ENCODE measurements at places on chromosomes 11 and 22.
A peak's percentile ranks its signal among the peaks of the same experiment; 100 is the strongest.

GRCh38 chr11:70650075-70650909 lies 252.0 kb downstream of the CTTN start:
- H3K4me1 ChIP-seq: no peaks in the 10 kb centered on the region
- peak; percentile 65 for DNase-seq
- H3K36me3 ChIP-seq: no peaks in the 10 kb centered on the region
- no peaks in the 10 kb centered on the region for H3K27me3 ChIP-seq
- H3K4me3 ChIP-seq: no peak overlapping the region

DNA sequence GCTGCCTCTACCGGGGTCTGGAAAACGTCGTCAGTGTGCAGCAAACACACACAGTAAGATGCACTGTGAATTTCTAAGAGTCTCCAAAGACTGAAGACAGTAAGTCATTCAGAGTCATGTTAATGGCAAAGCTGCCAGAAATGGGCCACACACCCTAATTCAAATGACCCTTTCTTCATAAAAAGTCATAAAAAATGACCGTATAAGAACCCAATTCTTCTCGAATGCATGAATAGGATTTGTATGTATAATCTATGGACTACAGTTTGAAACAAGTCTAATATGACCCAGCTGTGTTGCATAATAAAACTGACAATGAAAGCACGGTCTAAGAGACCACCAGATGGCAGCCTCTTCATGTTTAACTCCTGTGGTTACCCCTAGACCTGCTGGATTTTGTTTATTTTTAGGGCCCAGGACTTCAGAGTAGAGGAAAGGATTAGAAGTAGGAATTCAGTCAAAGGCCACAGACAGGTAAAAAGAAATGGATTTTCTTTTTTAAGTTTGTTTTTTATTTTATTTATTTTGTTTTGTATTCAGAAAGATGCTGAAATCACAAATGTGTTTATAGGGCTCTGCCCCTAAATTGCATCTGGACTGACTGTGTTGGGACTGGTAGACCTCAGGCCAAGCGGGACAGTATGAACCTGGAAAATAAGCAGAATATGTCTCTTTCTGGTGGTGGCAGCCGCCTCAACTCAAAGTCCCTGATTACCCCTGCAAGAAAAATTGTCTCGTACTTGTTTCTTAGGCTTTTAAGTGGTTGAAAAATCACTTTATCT lies 32.1 kb upstream of the SLC5A12 start:
- H3K36me3 ChIP-seq: no peaks in the 10 kb centered on the region
- no peak overlapping the region for H3K27ac ChIP-seq
- peak; percentile 43 for DNase-seq
- H3K27me3 ChIP-seq: no peaks in the 10 kb centered on the region

GRCh38 chr11:95392644-95393043 lies 161.6 kb upstream of the SESN3 start:
- H3K4me1 ChIP-seq: peaks cover 4% of the 10 kb centered on the region
- H3K4me3 ChIP-seq: no peak overlapping the region
- no peak overlapping the region for H3K27ac ChIP-seq
- no peak for DNase-seq

GRCh38 chr11:6228520-6228919 lies 5.9 kb downstream of the FHIP1B start:
- no peak overlapping the region for H3K27ac ChIP-seq
- no peak for DNase-seq
- no peak overlapping the region for H3K4me3 ChIP-seq

DNA sequence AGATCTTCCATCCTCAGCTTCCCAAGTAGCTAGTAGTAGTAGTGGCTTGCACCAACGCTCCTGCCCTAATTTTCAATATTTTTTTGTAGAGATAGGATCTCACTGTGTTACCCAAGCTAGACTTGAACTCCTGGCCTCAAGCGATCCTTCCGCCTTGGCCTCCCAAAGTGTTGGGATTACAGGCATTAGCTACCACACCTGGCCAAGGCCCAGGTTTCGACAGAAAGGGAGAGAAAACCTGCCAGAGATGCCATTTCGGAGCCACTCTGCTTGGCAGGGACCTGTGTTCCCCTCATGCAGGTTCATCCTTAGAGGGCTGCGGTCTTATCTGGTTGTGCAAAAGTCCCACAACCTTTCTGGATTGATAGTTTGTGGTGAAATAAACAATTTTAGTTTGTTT lies 41.4 kb downstream of the FAM83F start:
- H3K4me1 ChIP-seq: no peaks in the 10 kb centered on the region
- H3K36me3 ChIP-seq: no peaks in the 10 kb centered on the region
- peaks cover 1% of the 10 kb centered on the region for H3K27me3 ChIP-seq
- DNase-seq: no peak

- no peak for DNase-seq
- peaks cover 8% of the 10 kb centered on the region for H3K36me3 ChIP-seq
- H3K4me1 ChIP-seq: peaks cover 12% of the 10 kb centered on the region
Observed at GRCh38 chr11:61333550-61334433, 764 bp downstream of the TKFC start.

DNA sequence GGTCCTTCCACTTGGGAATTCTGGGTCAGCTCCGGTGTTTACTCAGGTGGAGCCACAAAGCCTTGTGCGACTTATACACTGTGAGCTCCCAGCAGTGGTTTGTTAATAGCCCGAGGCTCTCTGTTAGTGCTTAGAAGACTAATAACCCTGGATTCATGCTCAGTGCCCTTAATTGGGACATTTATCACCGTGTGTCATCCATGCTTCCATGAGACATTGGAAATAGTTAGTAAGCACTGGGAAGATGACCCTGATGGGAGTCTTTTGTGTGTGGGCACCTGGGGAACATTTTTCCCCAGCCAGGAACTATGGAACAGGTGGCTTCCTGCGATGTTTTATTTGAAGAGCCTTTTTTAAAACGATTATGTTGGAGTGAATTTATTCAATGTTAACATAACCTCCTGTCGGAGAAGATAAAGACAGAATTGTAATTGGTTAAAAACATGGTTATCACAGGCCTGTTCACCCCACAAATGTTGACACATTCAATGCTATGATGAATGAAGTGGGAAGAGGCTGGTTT lies 188.9 kb downstream of the MYO18B start:
- H3K4me3 ChIP-seq: no peak overlapping the region
- H3K27ac ChIP-seq: no peak overlapping the region
- no peak for DNase-seq
- H3K36me3 ChIP-seq: no peaks in the 10 kb centered on the region
- H3K4me1 ChIP-seq: no peaks in the 10 kb centered on the region

DNA sequence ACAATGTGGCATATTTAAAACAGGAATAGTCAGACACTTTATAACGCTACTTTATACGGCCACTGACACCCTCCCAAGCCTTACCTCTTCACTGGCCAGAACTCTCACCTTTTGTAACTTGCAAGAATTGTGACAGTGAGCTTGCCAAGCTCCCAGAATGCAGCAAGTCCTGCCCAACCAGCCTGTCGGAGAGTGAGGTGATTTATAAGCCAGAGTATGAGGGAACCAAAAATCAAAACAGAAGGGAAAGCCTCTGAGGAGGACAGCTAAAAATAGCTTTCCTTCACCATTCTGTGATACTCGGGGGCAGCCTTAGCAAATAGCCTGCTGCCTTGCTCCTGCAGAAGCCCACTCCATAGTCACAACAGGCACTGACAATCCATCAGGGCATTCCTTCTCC lies 229.7 kb downstream of the FAM76B start:
- no peak overlapping the region for H3K4me3 ChIP-seq
- peak; percentile 24 for DNase-seq
- H3K4me1 ChIP-seq: peaks cover 20% of the 10 kb centered on the region
- no peaks in the 10 kb centered on the region for H3K27me3 ChIP-seq

DNA sequence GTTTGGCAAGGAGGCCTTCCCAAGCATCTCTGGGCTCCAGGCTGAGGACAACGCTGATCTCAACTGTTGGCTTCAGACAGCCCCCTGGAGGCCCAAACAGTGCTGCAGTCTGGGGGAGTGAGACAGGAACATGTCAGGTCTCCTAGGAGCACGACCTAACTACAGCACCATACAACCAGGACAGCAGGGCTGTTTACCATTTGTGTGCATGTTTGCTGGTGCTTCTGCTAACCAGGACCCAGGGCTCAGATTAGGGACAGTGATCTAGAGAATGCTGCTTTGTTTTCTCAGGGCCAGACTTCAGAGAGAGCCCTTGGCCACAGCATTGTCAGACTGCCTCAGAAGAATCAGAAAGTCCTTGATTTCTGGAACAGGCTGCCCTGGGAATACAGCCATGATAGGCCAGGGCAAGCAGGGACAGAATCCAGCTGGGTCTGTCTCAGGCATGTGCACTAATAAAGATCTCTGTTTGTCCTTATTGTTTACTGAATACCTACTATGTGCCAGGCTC lies 126.5 kb downstream of the VPREB1 start:
- peaks cover 8% of the 10 kb centered on the region for H3K27me3 ChIP-seq
- no peaks in the 10 kb centered on the region for H3K36me3 ChIP-seq
- no peak overlapping the region for H3K4me3 ChIP-seq
- H3K4me1 ChIP-seq: no peaks in the 10 kb centered on the region
- no peak overlapping the region for H3K27ac ChIP-seq

DNA sequence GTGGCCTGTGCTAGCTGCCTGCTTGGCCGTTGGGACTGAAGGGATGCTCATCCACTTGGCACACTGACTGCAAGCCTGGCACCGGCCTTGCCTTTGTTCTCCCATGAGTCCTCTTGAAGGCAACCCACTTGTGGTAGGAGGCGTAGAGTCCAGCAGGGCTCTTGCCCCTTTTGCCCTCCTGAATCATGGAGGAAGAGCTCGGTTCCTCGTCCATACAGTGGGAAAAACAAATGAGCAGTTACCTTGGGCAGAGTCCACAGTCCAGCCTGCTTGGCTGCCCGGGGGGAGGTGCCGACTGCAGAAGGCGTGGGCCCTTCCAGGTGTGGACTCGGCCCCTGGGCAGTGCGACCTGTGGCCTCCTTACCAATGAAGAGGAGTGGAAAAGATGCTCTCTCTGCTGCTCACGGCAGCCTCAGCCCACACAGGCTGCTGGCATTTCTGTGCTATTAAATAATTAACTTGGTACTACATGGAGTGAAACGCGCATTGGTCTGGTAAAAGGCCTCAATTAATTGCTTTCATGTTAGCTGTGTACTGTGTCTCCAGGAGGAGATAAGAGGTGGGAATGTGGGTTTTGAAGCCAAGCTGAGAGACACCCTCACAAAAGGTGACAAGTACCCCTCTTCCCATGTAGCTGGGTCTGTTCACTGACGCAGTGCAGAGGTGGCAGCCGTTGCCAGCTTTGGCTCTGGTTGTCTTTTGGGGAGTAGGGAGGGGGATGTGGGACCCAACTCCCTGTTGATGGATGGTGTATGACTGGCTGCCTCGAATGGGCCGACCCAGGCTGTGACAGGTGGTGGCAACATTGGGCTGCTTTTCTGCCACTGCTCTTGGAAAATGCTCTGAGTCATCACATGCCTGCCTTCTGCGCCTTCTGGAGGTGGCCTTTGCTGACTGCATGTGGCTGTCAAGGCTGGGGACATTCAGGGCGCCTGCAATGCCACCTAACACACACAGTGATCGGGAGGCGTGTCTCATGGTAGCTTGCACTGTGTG lies 26.8 kb upstream of the B3GAT1 start:
- H3K27ac ChIP-seq: no peak overlapping the region
- no peaks in the 10 kb centered on the region for H3K4me1 ChIP-seq
- DNase-seq: peak; percentile 4
- H3K27me3 ChIP-seq: no peaks in the 10 kb centered on the region
- H3K4me3 ChIP-seq: no peak overlapping the region
